ENCODE measurements at places on chromosomes 11 and 22. TPM values are rescaled to one million over a fixed set of nuclear protein-coding genes. Genes with fewer than 3 reads are reported as not detected.

The TBX10 gene
- total RNA-seq, result not detected

The CNGA4 gene
- total RNA-seq, result 0.25 TPM

The SAMM50 gene
- total RNA-seq, result 28.5 TPM

The RTN4RL2 gene
- total RNA-seq, result 1.2 TPM

The DYNC2H1 gene
- total RNA-seq, result 56.1 TPM

The GAS2L1 gene
- total RNA-seq, result 3.7 TPM

The TMEM179B gene
- 8.4 TPM for total RNA-seq

The SPDYC gene
- total RNA-seq, result not detected

The HEPN1 gene
- total RNA-seq, result not detected

The FDXACB1 gene
- 6.4 TPM for total RNA-seq

The SCGB1D2 gene
- not detected for total RNA-seq

The DAGLA gene
- total RNA-seq, result 7.4 TPM

The LMO1 gene
- total RNA-seq, result 2.0 TPM

The GCAT gene
- 4.7 TPM for total RNA-seq

The KRTAP5-7 gene
- not detected for total RNA-seq

The CELSR1 gene
- total RNA-seq, result 3.9 TPM

The OR52E5 gene
- total RNA-seq, result not detected

The ALDH3B1 gene
- total RNA-seq, result 0.49 TPM

The MIAT gene
- 87.3 TPM for total RNA-seq

The OR4D5 gene
- not detected for total RNA-seq

The CYTH4 gene
- total RNA-seq, result 0.98 TPM

The LYVE1 gene
- 4.9 TPM for total RNA-seq

The PIM3 gene
- total RNA-seq, result 8.9 TPM

The B4GALNT4 gene
- total RNA-seq, result 67.6 TPM

The PGA5 gene
- total RNA-seq, result not detected

The FOLH1 gene
- total RNA-seq, result 1.7 TPM

The CHST1 gene
- total RNA-seq, result 12.5 TPM

The RIBC2 gene
- total RNA-seq, result 0.25 TPM

The MS4A6E gene
- total RNA-seq, result not detected

The GAB4 gene
- total RNA-seq, result not detected

The TSGA10IP gene
- not detected for total RNA-seq

The LARGE1 gene
- 31.2 TPM for total RNA-seq

The TPCN2 gene
- total RNA-seq, result 5.2 TPM

The NLRP14 gene
- 0.49 TPM for total RNA-seq

The CARNS1 gene
- total RNA-seq, result 0.25 TPM

The HOATZ gene
- total RNA-seq, result 0.98 TPM

The GNAZ gene
- 124 TPM for total RNA-seq

The TMEM86A gene
- 4.2 TPM for total RNA-seq

The RASL10A gene
- 4.9 TPM for total RNA-seq

The NRXN2 gene
- 157 TPM for total RNA-seq

The C11orf97 gene
- 0.49 TPM for total RNA-seq

The GLB1L3 gene
- 0.49 TPM for total RNA-seq

The FREY1 gene
- total RNA-seq, result 0.25 TPM

The KLHDC7B gene
- not detected for total RNA-seq

The SSTR3 gene
- under 0.01 TPM for total RNA-seq

The MRGPRX4 gene
- not detected for total RNA-seq

The OR8B12 gene
- total RNA-seq, result not detected

The P2RY6 gene
- total RNA-seq, result under 0.01 TPM

The LRP4 gene
- 14.5 TPM for total RNA-seq

The TYR gene
- not detected for total RNA-seq

The PARVA gene
- total RNA-seq, result 4.2 TPM
